ENCODE measurements at places on chromosomes 11 and 22.

- no peak for DNase-seq
Observed at GRCh38 chr11:48164836-48165235, 51.8 kb upstream of the OR4B1 start.

DNA sequence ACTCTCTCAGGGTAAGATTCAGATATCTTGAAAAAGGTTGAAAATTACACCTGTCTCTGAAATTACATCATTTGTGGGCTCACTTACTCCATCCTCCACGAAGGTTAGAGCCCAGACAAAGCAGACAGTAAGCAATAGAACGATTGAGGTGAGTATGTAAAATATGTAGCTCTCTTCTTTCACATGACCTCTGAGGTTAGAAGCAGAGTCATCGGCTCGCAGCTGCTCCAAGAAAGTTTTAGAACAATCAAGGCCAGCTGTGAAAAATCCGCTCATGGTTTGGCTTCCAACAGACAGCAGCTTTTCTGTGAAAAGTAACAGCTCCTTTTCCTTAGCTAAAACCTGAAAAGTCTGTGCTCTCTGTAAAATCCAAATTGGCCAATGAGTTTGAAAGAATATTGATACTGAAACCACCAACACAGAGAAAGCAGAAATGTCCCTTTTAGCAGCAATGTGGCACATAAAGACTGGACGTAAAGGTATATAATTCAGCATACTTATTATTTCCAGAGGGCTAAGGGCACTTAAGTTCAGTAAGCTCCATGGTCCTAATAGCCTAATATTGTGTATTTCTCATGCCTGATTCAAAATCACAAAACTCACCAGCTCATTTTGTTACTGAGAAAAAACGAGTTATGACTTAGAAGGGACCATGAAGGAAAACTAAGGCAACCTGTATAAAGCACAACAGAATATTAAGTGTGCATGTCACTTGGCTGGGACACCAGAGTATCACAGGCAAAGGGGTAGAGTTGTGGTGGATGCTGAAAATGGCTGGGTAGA is 78.2 kb downstream of the FAM76B start:
- no peak for DNase-seq

GRCh38 chr11:72688929-72689328 is 14.7 kb upstream of the PDE2A start:
- DNase-seq = no peak

DNA sequence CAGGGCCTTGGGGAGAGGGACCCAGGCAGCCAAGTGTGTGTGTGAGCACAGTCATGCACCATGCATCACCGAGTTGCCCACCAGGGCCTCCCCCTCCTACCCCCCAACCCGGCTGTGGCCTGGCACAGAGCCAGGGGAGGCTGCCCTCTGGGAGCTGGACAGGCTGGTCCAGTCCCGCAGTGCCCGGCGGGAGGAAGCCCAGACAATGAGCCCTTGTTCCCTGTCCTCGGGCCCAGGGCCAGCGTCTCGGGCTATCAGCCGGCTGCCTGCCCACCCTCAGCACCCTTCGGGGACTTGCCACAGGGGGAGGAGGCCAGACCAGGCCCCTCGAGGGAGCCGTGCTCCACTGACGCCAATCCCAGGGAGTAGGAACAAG is 4.5 kb downstream of the LRRC75B start:
- no peak for DNase-seq

DNA sequence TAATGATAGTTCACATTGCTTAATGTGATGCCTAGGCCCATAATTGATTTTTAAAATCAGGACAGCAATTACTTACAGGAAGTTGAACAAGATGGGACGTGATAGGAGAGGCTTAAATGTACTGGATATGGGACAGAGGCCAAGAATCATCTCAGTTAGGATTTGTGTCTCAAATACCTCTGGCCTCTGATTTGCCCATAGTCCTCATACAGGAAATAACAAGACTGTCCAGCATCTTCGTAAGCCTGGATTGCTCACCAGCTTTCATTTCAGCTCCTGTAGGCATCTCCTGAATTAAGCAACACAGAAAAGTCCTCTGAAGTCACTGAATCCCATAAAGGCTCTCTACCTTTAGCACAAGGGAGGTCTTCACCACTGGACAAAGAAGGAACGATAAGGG is at the start of gene MRGPRX3:
TSS of gene MRGPRX3 (plus strand) at position 231 of the 400 bp plus-strand sequence. CDS start 4,632 bp downstream, outside the sequence.
- no peak for DNase-seq

DNA sequence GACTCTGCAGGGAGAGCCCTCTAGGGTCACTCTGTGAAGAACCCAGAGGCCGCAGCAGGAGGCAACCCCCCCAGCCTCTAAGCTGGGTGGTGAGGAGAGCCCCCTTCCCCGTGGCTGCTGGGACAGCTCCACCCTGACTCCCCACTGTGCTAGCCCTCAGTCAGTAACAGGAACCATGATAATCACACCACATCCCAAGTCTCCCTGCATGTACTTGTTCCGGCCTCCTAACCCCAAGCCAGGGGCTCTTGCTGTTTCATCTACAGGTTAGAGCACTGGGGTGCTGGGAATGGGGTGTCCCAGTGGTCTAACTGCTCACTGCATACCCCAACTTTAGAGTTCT is 26.9 kb downstream of the ARVCF start:
- DNase-seq = no peak

DNA sequence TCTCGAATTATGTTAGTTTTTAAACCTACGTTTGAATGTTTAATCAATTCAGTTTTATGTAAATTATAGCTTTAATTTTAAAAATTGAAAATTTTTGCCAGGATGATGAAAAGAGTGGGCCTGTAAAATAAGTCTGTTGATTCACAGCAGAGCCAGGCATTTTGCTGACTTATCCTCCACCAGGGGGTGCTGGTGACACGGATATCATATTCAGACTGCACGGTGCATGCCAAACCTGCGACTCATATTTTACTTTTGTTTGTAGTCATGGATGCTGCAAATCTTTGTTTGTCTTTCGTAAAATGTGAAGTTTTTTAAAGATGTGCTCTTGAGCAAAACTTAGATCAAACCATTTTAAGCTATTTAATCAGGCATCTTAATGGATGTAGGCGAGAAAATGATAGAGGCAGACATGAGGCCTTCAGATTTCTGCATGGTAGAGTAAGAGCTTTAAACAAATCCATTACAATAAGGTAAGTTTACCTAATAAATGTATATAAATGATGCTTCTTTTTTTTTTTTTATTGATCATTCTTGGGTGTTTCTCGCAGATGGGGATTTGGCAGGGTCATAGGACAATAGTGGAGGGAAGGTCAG is 3.6 kb upstream of the OR8B3 start:
- DNase-seq = peak; percentile 30

- DNase-seq = no peak
Observed at GRCh38 chr11:69078508-69078907, 29.8 kb downstream of the TPCN2 start.

- DNase-seq = no peak
Observed at GRCh38 chr22:47372111-47372581, 609.7 kb downstream of the TBC1D22A start.

DNA sequence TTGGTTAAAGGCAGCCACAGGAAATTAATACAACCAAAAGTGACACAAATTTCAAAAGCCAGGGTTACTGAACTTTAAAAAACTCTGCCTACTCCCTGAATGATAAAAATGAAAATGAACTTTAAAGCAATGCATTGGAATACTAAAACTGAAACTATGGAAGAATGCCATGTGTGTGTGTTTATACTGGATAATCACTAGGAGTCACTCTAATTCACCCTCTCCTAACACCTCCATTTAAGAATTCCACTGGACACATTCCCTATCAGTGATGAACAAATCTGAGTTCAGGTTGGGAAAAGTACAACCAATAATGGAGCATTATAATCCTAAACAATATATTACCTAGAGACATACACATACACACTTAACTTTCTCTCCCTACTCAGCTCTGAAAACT is 27.5 kb upstream of the PLAAT3 start:
- no peak for DNase-seq

GRCh38 chr11:131889760-131890581 is 519.6 kb downstream of the NTM start:
- DNase-seq = no peak

- DNase-seq = no peak
Observed at GRCh38 chr11:94185416-94186084, 56.9 kb downstream of the PANX1 start.

DNA sequence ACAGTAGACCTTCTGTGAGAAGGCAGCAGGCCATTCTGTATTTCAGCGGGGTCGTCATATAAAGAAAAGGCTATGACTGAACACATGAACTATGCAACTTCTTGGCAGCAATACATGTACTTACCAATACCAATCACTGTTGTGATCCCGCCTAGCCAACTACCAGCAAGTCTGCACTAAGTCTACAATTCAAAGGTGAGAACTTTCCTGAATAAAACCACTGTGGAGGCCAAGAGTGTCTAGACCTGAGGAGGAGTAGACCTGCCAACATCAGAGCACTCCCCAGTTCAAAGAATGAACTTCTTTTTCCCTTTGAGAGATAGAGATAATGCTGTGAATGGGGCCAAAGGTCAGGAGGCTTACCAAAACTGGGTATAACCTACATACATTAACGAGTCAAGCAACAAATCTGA is 108.2 kb downstream of the SIK3 start:
- DNase-seq = no peak

DNA sequence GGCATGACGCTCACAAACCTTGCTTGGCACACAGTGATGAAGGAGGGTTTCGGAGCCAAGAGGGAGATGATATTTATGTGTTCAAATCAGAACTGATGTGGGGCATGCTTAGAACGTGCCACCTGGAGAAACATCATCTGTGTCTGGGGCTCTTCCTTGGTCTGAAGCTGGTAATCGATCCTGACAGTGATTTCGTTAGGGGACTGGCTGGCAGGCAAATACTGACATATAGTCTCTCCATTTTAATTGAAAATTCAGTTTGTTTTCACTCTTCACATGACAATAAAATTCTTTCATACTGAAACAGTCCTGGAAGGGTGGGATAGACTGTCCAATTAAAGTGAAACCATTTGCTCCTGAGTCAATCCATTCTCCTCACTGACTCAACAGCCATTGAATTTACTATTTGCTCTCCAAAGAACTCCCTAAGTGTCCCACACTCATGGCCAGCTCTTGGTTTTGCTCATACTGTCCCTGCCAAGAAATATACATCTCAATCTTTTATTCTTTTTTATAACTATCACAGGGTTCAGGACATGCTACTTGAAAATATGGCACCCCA is 134.8 kb downstream of the TRPC6 start:
- no peak for DNase-seq

- no peak for DNase-seq
Observed at GRCh38 chr11:26898799-26899198, 95.1 kb upstream of the FIBIN start.

GRCh38 chr11:99170591-99170990 is 149.8 kb downstream of the CNTN5 start:
- no peak for DNase-seq

GRCh38 chr22:19117111-19117512 is 5.1 kb downstream of the DGCR2 start:
- no peak for DNase-seq

DNA sequence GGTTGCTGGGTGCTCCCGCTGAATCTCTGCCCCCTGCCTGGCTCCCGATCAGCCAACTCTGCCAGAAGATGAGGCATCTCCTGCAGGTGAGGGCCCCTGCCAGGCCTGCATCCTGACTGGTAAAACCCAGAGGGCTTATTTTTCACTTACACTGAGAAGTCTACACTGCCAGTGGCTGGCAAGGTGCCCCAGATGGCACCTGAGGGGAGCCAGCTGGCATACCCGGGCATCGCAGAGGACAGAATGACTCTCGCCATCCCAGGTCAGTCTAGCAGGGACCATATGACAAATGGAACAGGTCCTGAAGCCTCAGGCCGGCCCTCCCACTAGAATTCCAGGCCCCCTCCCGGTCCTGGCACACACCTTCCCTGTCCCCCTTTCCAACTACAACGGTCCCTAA is 30.9 kb downstream of the MACROD1 start:
- no peak for DNase-seq

DNA sequence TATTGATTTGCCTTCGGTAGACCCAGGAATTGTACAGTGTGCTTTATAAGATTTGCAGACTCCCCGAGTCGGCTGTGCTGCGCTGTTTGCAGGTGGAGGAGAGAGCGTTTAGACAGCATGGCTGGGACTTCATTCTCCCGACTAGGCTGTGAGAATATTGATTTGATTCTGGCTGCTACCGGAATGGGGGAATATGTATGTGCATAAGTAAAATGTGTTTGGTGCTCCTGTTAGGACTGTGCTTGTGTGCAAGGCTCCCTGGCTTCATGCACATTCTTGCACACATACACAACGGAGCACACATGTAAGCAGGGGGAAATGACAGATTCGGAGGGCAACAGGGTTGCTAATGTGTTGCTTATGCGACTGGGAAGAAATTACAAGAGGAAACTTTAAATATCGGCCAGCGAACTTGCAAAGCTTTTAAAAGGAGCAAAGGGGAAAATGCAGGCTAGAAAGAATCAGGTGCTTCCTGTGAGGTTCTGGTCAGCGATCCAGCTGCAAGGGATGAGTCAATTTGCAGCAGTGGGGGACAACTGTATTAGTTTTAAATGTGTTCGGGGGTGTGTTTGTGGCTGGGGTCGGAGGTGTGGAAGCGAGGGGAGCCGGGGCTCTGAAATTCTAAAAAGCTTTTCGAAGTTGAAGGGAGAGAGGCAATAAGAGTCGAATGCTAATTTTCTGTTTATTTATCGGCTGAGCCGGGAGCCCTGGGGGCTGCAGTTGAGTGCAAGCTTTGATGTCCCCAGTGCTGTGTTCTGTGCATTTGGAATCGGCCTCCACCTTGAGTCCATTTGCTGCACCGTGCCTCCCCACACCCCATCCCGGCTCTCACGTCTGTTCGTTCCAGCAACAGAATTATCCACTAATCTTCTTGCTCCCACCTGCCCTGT is 731 bp downstream of the NTM start:
- no peak for DNase-seq

GRCh38 chr11:46914363-46914762 is 4.0 kb downstream of the LRP4 start:
- no peak for DNase-seq

- DNase-seq = no peak
Observed at GRCh38 chr22:30857791-30858190, 110.8 kb downstream of the MORC2 start.

- no peak for DNase-seq
Observed at GRCh38 chr11:61532134-61533038, 23.8 kb downstream of the LRRC10B start.

DNA sequence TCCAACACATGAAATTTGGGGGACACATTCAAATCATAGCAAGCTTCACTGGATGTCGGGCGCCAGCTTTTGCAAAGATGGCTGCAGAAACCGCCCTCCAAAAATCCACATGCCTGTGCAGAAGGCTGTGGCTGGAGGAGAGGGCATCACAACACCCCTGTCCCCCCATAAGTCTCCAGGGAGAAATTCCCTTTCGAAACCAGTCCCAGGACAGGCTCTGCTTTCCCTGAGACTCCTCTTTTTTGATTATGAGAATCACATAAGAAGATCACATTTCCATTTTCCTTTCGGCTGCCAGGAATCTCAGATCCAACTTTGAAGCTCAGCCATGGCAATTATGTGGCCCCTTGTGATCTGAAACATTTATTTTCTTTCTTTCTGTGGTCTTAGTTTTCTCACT is 9.7 kb downstream of the LIF start:
- no peak for DNase-seq

GRCh38 chr11:95715777-95716241 is 73.8 kb downstream of the FAM76B start:
- DNase-seq = no peak

- no peak for DNase-seq
Observed at GRCh38 chr22:43136255-43136654, 6.9 kb downstream of the MCAT start.
